ENCODE measurements at places on chromosomes 2 and 18. TPM values are rescaled to one million over a fixed set of nuclear protein-coding genes. Genes with fewer than 3 reads are reported as not detected.

RIT2 gene
- not detected for total RNA-seq

LIMS3 gene
- 1.4 TPM for total RNA-seq

DNA sequence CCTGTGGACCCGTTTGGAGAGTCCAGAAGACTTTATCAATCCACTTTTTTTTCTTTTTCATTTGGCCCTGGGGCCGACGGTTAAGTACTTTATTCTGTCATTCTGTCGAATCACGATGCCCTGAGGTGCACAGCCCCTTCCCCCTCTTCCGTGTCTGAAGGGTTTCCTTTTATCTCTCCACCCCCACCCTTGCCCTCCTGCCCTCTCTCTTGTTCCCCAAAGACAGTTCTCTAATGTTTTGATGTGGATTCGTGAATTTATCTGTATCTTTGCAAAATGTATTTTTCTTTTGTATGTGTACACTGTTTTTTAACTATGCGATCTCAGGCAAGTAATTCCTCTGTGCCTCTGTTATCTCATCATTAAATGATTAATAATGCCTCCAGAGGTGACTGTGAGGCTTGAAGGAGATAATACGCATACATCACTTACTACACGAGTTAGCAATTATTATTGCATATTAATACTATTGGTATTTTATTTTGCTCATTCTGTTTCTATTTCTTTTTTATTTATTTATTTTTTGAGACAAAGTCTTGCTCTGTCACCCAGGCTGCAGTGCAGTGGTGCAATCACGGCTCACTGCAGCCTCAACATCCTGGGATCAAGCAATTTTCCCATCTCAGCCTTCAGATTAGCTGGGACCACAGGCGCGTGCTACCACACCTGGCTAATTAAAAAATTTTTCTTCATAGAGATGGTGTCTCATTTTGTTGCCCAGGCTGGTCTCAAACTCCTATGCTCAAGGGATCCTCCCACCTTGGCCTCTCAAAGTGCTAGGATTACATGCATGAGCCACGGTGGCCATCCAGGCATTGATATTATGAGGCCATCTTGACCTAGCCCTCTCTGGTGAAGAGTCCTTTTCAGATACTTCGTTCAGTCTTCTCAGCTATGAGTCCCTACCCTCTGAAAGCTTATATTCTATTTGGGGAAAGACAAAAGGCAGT lies 1.4 kb upstream of the CASP8 start:
- DNase-seq, result no peak

GRCh38 chr2:232882085-232882484 lies 12.0 kb downstream of the SNORC start:
- DNase-seq, result no peak

DNA sequence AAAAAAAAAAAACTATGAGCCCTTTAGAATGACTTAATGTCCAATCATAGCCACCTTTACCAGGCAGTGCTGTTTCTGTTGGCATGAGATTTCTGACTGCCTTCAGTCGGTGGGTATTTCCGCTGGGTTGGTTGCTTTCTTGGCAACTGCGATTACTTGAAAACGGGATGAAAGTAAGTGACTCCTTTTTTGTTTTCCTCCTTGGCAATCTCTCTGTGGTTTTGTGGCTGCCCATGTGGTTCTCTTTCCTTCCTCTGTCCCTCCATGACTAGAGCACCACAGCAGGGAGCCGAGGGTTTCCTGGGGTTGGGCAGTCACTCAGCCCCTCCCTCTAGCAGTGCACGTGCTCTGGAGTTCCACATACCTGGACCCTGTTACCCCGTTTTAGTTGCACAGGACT lies 112.1 kb downstream of the KLHL29 start:
- DNase-seq, result no peak

DNA sequence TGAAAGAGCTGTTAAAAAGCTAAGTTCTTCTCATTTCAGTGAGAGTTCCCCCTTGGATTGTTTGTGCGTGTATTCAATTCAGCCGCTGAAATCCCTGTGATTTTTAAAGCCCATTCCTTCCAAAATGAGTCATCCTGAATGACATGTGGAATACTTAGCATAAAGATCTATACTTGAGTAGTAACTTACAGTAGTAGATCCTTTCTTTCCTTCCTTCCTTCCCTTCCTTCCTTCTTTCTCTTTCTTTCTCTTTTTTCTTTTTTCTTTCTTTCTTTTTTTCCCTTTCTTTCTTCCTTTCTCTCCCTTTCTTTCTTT lies 18.2 kb upstream of the SOX11 start:
- DNase-seq, result no peak

GRCh38 chr18:10401521-10401920 lies 52.9 kb upstream of the APCDD1 start:
- DNase-seq, result no peak

- DNase-seq, result no peak
Observed at GRCh38 chr2:121417826-121418225, 112.9 kb upstream of the RNU4ATAC start.

DNA sequence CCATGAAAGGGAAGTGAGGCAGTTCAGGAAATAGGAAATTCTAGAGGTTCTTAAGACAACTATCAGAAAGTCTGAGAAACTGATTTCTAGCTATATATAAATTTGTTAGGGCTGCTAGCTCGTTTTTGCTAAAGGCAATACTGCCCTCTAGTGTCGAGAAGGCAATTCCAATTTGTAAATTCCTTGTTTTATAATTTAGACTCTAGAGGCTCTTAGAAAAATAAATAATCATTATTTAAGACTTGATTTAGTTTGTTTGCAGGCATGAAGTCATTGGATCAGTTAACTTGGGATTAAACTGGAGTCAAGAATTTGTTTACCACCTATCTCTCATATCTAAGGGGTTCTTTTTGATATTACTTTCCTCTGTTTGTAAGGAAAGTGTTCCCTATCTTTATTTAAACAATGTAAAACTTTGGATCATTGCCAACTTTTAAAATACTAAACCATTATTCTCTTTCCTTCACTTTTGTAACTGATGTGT lies 66.2 kb downstream of the ACVR2A start:
- peak; percentile 15 for DNase-seq

DNA sequence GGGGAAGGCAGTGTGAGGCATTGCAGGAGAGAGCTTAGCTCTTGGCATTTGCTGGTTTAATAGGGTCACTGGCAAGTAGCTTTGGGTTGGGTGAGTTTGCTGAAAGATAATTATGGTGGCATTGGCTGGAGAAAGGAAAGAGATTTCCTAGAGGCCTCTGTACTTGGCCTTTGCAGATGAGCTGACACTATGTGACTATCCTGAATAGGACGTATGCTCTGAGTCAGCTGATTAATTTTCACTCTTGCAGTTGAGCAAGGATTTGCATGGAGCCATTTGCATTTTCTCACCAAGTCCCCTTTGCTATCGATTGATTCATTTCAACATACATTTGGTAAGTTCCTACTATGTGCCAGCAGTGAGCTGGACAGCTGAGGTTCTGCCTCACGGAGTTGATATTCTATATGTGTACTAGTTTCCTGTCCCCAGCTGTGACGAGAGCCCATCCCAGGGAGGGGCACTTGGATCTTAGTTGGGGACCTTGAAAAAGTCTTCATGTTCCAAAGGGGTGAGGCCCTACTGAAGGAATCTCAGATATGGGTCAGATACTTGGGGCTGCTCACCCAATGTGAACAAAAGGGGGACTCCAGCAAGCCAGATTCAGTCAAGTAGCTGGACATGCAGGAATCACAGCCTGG lies 245.7 kb downstream of the LOXHD1 start:
- DNase-seq, result no peak

DNA sequence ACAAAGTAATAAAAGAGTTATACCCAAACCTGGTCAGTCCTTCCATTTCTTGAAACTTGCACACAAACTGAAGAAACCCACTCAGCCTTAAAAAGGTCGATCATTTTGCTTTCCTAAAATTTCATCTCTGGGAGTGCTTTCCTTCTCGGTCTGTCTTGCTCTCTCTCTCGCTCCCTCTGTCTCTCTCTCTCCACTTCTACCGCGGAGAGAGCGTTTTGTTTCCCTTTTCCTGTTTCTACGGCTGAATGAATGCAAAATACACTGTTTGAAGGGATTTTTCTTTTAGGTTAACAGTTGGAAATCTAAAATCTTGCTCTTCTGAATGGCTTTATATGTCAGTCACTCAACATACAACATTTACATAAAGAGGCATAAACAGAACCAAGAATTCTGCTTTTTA lies 424.2 kb downstream of the TGIF1 start:
- no peak for DNase-seq

All from PC-9 (cell line).